ENCODE measurements at places on chromosomes 3 and 15. TPM values are rescaled to one million over a fixed set of nuclear protein-coding genes. Genes with fewer than 3 reads are reported as not detected.

The DPPA2 gene
- total RNA-seq, result not detected

The GOLGA8A gene
- total RNA-seq, result 13.5 TPM

The MAP1A gene
- total RNA-seq, result 10.1 TPM

The NAA80 gene
- 3.2 TPM for total RNA-seq

The CEMIP gene
- total RNA-seq, result 0.20 TPM

The CYP11A1 gene
- not detected for total RNA-seq

The MYL3 gene
- total RNA-seq, result not detected

The KATNBL1 gene
- total RNA-seq, result 35.5 TPM

The CYP19A1 gene
- total RNA-seq, result not detected

The PLIN1 gene
- total RNA-seq, result not detected

The FRMD5 gene
- total RNA-seq, result 0.46 TPM

The IQCH gene
- 3.2 TPM for total RNA-seq

The KPNA4 gene
- total RNA-seq, result 35.4 TPM

The TSEN2 gene
- 16.6 TPM for total RNA-seq

The PLD1 gene
- 5.2 TPM for total RNA-seq

Data from SJCRH30 (cell line).